ENCODE measurements at places on chromosomes 6 and 20.

- DNase-seq = no peak
Observed at GRCh38 chr6:77401231-77401630, 62.1 kb downstream of the HTR1B start.

DNA sequence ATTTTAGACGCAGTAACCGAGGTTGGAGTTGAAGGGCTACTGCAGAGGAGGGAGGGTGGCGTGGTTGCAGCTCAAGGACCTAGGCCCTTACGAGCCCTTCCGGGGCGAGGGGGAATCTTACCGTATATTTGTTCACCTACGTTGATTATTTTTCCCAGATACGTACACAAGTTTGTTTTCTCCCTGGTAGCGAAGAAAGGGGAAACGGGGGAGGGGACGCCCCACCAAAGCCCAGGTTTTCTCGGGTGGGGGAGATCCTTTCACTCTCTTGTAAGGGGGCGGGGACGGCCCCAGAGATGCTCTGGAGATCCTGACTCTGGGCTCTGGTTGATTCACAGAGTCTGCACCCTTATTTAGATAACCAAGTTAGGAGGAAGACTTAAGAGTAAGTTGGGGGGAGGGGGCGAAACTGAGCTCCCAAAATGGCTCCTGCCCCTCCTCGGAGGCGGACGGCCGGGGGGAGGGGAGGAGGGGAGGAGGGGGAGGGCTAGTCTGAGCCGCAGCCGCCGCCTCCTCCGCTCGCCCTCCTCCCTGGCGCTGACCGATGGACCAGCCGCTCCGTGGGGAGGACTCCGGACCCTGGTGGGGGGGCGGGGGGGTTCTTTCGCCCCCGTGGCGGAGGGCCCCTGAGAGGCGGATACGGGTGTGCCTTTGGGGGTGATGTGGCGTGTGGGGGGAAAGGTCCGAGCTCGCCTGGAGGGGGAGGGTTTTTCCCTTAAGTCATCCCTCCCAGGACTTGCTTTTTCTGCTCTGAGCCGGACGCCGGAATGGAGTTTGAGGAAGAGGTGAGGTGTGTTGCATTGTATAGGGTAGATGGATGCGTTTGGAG, 2.2 kb downstream of the BRD2 start:
- DNase-seq = peak; percentile 70

DNA sequence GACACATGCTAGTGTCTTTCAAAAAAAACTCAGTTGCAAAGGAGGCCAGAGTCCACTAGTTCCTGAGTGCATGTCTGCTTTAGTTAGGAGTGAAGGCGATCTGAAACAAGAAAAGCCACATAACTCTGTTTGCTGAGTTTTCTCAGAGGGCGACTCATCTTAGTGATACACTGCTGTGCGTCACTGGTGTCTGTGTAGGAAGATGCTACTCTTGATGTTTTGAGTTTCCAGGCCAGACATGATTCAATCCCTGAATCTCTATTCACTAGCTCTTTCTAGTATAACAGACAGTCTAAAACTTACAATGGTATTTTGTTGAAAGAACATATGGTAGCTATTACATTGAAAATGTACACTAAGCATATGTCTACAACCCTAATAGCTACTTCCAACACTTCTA, 60.9 kb downstream of the GFRAL start:
- DNase-seq = no peak

DNA sequence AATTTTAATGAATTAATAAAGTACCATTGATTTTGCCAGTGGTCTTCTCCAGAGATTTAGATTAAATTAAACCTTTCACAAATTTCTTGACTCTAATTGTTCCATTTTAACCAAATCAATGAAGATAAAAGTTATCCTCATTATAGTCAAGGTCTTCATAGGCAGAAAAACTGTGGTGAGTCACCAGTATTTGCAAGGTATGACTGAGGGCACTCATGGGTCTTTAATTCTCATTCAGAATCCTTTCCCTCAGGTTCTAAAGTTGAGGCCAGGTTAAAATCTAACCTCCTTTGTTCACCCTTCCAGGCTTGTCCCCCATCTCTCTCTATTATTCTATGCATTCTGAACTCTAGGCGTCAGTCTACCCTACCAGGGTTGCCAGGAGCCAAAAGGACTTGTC, 93.9 kb downstream of the JAG1 start:
- no peak for DNase-seq

GRCh38 chr20:368915-369314, 11.6 kb upstream of the TRIB3 start:
- DNase-seq = no peak

- DNase-seq = no peak
Observed at GRCh38 chr6:17663226-17663625, 43.5 kb downstream of the NUP153 start.

DNA sequence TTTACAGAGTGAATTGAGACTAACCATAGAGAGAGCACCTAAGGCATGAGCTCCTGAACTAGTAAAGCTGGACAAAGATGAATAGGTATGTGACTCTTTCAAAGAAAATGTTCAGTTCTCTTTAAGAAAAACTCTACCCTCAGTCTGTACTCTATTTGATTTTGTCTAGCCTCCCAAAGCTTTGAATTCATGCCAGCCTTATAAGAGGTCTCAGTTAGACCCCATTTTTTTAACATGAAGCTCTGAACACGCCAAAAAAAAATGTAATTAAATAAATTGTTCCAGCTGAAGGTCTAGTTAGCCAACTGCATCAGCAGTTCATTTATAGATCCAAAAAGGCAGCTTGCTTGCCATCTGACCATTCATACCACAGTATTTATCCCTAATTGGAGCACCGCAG, 71.6 kb downstream of the COL9A1 start:
- DNase-seq = no peak

GRCh38 chr6:10719296-10719963, 3.4 kb upstream of the TMEM14C start:
- DNase-seq = no peak

- DNase-seq = peak; percentile 30
Observed at GRCh38 chr6:3356056-3356823, 97.5 kb downstream of the PSMG4 start.

- no peak for DNase-seq
Observed at GRCh38 chr6:109370336-109370735, 11.9 kb downstream of the CD164 start.

GRCh38 chr20:62352402-62353288, 14.5 kb downstream of the LAMA5 start:
- no peak for DNase-seq

- no peak for DNase-seq
Observed at GRCh38 chr6:42923666-42924065, 5.6 kb upstream of the CNPY3 start.

DNA sequence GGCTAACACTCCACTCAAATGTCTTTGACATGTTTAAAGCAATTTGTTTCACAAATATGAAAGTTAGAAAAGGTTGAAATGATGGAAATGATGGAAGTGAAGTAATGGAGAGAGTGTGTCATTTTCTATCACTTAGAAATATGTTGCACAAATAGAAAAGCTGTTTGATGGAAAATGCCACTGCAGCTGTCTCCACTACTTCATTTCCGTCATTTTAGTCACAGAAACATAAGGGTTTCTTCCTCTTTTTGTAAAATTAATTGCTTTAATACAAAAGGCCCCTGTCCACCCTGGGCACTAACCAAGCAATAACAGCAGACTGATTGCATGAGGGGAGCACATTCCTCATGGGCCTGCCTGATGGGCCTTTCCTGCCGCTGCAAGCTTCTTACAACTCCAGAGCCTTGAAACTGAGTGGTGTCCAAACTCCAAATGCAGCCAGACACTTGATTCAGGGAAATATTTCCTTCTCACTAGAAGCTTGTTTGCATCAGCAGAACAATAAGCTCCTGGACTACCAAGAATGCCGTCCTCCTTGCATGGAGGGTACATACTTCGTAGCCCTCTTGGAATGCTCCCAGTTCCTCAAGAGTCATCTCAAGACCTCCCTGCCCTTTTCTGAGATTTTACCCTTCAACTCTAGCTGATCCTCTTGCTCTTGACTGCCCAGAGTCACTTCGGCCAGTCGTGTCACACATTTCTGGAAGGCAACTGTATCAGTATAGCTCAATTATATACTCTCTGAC, 36.1 kb downstream of the F13A1 start:
- DNase-seq = no peak

DNA sequence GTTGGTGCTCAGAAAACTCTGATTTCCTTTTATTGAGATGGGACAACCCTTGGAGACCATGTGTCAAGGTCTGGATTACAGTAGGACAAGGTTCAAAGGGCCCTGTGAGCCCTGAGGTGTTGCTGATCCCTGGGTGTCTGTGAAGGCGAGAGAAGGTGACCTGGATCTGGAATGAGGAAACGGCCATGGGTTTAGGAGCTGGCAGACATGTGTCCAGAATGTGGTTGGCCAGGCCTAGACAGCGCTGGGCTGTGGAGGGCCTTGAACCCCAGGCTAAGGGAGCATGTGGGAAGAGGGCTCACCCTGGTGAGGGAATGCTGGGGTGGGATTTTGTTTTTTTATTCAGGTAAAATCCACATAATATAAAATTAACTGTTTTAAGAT, 24.9 kb downstream of the PCMTD2 start:
- DNase-seq = no peak

DNA sequence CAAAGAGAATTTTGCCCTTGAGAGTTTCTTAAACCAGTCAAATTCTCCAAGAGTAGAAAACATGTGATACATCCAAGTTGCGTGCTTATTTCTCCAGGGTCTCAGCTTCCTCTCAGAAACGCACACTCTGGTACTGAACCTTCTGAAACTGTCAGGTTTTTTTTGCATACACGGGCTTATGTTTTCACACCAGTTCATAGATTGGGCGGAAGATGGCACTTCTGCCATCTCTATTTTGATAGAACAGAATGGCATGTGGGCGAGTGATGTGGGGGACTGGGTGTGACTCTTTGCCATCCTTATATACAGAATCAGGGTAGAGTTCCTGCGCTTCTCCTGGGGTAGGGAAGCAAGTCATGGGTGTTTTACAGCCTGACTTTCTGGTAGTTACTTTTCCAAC, 56.4 kb downstream of the ADTRP start:
- no peak for DNase-seq

DNA sequence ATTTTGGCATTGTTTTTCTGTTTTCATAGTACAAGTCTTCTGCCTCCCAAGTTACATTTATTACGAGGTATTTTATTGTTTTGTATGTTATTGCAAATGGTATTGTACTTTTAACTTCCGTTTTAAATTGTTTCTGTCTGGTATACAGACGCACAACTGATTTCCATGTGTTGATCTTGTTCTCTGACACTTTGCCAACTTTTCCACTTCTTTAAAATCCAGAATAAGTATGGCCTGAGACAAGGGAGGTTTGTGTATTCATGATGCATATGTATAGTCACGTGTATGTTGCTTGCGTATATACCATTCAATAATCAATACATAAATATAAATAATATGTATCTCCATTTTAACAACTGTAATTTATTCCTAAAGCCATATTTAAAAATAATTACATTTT, 41.2 kb downstream of the THBS2 start:
- no peak for DNase-seq

DNA sequence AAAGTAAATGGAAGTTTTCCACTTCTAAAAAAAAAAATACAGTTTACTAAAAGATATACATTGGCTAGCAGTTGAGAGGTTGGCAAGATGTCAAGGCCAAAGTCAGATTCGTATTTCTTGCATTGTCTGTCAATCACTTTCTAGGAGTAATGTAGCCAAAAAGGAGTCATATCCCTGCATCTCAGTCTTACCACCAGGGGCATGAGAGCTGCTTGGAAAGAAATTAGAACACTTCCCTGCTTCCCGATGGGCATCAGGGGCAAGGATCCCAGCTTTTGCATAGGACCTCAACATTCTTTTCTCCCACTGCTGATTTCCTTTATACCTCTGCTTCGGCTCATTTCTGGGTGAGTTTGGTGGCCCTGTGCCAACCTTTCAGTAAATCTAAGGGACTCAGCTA, 581.0 kb upstream of the MAP3K7 start:
- no peak for DNase-seq

DNA sequence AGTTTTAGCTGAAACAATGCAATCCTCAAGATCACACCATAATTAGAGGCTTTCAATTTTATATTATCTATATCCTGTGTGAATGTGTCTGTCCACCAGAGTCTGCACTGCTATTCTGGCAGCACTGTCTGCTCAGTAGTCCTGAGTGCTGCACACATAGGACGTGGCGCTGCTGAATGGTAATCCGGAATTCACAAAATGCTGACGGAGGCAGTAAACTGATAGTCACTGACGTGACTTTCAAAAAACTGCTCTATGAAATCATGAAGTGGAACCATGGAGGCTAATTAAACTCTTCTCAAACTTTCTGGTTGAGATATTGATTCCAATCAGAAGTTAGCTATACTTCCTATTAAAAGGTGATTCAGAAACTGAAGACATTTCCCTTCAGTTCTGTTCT, 190.8 kb upstream of the NOX3 start:
- no peak for DNase-seq

DNA sequence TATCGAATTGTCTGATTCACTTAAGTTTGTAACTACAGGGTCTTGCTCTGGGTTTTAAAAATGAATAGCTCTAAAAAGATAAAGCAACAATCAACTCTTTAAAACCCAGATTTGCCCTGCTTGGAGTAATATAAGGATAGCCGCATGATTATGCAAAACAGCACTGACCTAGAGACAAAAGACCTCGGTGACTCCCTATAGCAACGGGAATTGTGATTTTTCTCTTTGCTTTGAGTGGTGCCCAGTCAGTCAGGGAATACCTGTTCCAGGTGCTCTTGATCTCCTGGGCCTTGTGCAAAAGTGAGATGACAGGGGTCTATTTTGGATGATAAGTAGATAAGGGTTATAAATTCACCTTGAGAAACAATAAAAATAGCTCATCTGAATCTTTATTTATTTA, 336.3 kb upstream of the NOX3 start:
- DNase-seq = no peak

GRCh38 chr6:56796196-56796532, 153.5 kb upstream of the DST start:
- DNase-seq = no peak

Measured in stimulated activated CD4-positive, alpha-beta T cell treated with anti-CD3 and anti-CD28 coated beads, Interleukin-15, amount 100 ng/mL, for 1 hour (primary cell).